Activated T-cell treated with anti-CD3 and anti-CD28 coated beads, Interleukin-2, amount 50 U/mL, for 48 hours (primary cell): ENCODE measurements at places on chromosomes 4 and X.

DNA sequence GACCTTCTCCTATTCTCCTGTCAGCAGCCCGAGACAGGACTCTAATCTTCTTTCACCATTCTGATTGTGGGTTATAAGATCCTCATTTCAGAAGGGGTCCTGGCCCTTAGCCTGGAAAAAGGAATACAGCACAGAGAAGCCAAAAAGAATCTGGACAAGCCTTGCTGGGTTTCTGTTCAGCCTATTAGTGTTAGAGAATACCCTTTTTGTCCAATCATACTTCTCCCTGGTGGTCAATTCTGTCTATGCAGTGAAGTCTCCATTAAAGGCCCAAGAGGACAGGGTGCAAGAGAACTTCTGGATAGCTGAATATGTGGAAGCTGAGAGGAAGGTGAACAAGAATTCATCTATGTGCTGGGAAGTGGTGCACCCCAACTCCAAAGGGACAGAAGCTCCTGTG, 105.7 kb upstream of the AGA start:
- DNase-seq, result no peak

- DNase-seq, result no peak
These were observed 151.3 kb upstream of the LEF1 start for GRCh38 chr4:108320061-108320460.

DNA sequence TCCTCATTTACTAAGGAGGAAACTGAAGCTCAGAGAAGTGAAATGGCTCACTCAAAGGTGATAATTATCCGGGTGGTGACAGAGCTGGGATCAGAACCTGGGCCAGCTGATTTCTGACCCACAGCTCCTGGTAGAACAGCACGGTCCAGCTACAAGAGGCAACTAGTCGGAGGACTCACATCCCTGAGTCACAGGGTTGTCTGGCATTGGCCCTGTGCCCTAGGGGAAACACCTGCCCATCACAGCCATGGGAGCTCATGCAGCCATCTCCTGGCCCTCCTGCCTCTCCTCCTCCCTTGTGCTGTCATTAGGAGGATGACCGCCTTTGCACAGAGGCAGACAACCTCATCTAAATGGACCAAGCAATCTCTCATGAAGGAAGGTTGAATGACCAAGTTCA, 115.2 kb upstream of the TSPAN5 start:
- no peak for DNase-seq

DNA sequence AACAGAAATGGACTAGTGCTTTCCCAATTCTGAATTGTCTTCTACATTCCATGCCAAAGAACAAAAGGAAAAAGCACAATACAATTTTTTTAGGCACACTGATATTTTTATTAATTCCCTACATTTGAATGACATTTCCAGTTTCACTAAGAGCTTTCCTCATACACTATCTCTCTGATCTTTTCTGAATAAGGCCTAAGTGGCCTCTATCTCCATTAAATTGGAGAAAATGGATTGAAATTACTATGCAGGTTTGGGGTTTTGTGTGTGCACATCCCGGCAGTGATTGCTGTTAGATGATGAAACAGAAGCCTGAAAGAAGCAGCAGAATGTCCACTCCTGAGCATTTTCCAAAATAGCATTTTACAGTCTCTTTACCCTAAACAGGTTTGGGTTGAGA, 104.0 kb downstream of the ATP11C start:
- no peak for DNase-seq

- no peak for DNase-seq
These were observed 133.4 kb upstream of the SMAD1 start for GRCh38 chr4:145348291-145348690.

GRCh38 chr4:16897991-16898827, at the start of gene LDB2:
LDB2 (minus strand) TSS chr4:16898645.
- no peak for DNase-seq

GRCh38 chr4:88137112-88137511, 21.3 kb downstream of the ABCG2 start:
- no peak for DNase-seq

DNA sequence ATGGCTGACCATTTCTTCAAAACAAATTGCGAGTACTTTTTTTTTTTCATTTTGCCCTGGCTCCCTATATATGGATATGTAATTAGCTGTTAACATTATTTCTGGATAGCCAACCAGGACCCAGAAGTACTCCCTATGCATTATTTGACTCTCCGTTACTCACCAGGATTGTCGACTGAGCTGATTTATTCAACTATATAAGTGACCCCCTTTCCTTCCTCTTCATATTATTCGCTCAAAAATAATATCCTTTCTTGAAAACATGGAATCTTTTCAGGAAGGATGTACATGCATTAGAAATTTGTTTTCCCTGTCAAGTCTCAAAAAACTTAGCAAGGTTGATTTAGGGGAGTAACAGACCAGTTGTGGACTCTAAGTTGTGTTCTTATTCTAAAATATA, 114.1 kb upstream of the KLHL4 start:
- DNase-seq, result no peak
